ENCODE measurements at places on chromosomes 13 and 19.

GRCh38 chr13:31521435-31521834 is 217.9 kb upstream of the RXFP2 start:
- no peak for DNase-seq

DNA sequence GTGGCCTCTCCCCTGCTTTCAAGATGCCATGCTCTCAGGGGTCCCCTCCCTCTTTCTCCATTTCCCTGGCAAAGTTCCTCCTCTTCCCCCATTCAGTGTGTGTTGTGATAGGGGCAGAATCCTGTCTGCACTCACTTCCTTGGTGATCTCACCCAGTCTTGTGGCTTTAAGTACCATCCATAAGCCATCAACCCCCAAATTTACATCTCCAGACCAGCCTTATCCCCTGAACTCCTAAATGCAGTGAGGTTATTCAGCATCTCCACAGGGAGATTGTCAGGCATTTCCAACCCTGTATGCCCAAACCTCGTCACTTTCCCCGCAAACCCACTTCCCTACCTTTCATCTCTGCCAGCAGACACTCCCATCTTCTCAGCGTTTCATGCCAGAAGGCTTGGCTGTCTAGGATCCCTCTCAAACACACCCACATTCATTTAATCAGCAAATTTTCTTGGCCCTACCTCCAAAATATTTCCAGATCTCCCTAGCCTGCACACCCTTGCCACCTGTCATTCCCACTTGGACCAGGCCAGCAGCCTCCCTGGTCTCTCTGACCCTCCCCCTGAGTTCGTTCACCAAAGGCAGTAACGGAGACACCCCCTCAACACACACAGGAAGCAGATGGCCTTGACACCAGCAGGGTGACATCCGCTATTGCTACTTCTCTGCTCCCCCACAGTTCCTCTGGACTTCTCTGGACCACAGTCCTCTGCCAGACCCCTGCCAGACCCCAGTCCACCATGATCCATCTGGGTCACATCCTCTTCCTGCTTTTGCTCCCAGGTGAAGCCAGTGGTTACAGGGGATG is at the start of gene HCST:
HCST (plus strand) TSS at position 676 of the 808 bp plus-strand sequence; CDS start at position 741, 65 bp downstream.
- no peak for DNase-seq

DNA sequence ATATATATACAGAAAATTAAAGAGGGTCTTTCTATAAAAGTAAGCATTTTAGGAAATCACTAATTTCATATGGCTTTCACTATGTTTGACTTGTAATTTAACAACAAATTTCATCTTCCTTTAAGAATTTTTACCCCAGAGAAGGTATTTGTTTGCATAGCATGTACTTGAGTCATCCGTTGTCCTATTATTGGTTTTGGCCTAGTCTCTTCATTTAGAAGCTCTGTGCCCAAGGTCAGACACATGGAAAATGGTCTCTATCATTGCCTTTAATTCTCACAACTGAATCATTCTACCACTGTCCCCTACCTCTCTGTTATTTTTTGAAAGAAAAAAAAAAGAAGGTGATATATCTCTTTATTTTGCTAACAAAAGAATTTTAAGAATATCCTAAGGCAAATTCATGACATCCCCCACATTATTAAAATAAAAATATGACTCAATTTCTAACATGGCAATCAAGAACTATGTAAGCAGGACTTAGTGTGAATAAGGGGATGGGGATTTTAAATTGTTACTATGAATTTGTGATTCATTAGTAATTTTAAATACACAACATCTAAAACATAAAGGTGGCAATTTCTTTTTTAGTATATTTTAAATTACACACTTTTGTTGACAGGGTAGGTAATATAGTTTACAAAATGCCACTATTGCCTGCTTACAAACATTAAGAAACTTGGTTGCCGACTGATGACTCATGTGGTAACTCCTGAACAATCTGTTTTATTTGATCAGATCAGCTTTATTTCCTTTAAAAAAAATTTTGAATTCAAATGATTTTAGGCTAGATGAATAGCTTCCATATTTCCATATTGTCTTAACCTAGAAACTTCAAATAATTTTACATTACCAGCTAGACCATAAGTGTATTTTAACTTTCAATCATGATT is 13.9 kb downstream of the SLITRK5 start:
- DNase-seq, result no peak

DNA sequence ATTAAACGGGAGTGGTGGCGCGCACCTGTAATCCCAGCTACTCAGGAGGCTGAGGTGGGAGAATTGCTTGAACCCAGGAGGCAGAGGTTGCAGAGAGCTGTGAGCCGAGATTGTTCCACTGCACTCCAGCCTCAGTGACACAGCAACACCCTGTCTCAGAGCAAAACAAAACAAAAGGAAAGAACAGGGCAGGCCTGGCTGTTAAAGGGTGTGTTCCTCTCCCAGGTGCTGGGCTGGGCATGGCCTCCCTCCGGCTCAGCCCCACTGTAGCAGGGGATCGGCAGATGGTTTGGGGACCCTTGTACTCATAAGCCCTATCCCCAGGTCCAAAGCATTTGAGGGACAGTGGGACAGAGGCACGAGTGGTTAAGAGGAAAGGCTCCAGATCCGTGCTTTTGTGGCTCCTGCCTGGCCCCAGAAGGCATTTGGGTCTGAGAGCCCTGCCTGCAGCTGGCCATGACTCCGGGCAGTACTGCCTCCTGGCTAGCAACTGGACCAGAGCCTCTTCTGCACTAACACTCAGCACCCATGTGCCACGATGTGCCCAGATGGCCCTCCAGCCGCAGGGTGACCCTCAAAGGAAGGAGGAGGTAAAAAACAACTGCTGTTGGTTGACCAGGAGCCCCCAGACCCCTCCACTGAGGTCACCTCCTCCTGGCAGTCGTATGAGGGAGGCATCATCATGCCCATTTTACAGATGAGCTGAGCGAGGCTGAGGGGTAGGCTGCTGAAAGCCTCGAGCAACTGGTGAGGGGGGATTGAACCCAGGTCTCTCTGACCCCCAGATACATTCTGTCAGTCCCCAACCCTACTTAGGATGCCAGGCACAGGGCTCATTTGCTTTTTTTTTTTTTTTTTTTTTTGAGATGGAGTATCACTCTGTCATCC is 10.0 kb downstream of the RFX1 start:
- no peak for DNase-seq

DNA sequence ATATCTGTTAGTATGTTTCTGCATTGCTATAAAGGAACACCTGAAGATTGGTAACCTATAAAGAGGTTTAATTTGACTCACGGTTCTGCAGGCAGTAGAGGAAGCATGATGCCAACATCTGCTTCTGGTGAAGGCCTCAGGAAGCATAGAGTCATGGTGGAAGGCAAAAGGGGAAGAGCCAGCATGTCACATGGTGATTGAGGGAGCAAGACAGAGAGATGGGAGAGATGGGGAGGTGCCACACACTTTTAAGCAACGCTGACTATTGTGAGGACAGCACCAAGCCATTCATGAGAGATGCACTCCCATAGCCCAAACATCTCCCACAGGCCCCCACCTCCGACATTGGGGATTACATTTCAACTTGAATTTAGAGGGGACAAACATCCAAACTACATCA is 32.8 kb downstream of the COG6 start:
- no peak for DNase-seq

DNA sequence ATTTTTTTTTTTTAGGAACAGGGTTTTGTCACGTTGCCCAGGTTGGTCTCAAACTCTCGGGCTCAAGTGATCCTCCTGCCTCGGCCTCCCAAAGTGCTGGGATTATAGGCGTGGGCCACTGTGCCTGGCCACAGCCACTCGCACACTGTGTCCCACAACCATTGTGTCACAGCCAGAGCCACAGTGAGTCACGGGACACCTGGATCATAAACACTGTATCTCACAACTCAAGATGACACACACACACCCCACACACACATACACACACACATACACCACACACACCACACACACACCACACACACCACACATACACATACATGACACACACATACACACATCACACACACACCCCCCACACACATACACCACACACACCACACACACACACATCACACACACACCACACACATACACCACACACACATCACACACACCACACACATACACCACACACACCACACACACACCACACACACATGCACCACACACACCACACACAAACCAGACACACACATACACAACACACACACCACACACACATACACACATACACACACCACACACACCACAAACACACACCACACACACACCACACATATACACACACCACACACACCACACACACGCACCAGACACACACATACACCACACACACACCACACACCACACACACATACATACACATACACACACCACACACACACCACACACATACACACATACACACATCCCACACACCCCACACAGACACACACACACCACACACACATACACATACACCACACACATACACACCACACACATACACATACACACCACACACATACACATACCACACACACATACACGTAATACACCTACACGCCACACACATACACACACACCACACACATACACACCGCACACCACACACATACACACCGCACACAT is 16.2 kb downstream of the ELAVL3 start:
- no peak for DNase-seq

GRCh38 chr19:3573162-3573857 is 566 bp downstream of the HMG20B start:
- DNase-seq, result no peak

DNA sequence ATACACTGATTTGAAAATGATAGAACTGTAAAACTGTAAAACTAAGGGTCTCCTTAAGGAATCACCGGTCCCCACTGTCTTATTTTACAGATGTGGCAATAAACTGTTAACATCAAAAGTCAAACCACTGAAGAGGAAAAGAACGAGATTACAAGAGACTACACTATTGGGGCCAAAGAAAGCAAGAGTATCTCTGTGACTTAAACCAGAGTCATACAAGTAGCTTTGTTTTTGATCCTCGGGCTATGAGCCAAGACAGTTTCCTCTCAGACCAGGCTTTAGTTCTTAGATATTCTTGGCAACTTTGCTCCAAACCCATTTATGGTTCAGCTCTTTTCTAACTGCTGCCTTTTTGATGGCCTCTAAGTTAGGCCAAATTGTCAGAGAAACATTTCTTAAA is 113.8 kb downstream of the TBC1D4 start:
- peak; percentile 78 for DNase-seq

GRCh38 chr13:48156466-48156865 is 61.6 kb upstream of the MED4 start:
- no peak for DNase-seq

Data from pulmonary artery endothelial cell (primary cell).